CD4-positive, alpha-beta T cell treated with Interleukin-21 for 1 hour (primary cell): ENCODE measurements at places on chromosomes 1 and 21.

DNA sequence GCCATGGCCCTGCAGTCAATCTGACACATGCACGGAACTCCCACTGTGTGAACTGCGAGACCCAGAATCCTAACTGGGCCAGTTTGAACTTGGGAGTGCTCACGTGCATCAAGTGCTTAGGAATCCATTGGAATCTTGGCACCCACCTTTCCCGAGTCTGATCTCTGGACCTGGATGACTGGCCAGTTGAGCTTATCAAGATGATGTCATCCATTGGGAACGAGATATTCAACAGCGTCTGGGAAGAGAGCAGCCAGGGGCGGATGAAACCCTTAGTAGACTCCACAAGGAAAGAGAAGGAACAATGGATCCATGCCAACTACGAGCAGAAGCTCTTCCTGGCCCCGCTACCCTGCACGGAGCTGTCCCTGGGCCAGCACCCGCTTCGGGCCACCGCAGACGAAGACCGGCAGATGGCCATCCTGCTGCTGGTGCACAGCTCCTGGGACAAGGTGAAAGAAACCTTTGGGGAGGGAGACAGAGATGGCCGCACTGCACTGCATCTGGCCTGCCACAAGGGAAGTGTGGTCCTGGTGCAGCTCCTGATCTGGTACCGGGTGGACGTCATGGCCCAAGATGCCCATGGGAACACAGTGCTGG lies 3.1 kb upstream of the TDRD5 start:
- no peak for DNase-seq

DNA sequence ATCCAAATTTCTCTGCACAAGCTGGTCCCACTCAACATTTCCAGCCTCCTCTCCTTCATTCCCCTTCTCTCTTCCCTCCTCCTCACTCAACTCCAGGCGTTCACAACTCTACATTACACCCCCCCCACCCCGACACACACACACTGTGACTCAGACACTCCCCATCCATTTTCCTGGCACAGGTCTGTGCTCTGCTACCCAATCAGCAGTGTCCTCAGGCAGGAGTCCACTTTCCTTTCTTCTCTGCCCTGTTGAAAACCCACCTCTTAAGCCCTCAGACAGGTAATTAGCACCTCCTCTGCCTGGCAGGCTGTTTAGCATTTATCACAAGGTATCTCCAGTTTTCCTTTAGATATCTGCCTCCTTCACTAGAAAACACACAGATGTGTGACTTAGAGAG lies 8.8 kb upstream of the LMX1A start:
- no peak for DNase-seq

DNA sequence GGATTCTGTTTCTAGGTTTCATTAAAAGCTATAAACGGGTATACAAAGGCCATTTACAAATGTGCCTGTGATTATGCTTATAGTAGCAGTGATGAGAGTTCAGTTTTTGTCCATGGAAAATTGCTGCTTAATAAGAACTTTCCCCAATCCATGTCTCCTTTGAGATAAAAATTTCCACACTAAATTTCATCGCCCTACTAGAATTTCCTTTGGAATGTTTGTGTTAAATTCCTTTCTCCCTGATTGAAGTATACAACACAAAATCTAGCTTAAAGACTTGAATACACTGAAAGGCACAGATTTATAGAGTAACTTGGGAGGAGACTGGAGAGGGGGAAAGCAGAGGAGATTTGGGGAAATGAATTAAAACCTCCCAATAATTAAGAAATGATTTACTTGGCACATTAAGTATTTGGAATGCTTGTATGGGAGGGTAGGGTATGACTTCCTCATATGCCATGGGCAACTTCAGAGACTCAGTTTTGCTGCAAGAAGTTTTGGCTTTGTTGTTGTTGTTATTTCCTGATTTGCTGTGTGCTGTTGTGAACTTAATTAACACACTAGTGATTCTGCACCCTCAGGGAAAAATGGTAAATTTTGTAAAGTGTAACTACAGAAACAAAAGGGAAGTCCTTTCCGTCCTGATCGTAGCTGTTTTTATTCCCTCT lies 157.6 kb upstream of the LMO4 start:
- DNase-seq: no peak

GRCh38 chr1:186463926-186464325 lies 3.0 kb upstream of the PDC start:
- no peak for DNase-seq

DNA sequence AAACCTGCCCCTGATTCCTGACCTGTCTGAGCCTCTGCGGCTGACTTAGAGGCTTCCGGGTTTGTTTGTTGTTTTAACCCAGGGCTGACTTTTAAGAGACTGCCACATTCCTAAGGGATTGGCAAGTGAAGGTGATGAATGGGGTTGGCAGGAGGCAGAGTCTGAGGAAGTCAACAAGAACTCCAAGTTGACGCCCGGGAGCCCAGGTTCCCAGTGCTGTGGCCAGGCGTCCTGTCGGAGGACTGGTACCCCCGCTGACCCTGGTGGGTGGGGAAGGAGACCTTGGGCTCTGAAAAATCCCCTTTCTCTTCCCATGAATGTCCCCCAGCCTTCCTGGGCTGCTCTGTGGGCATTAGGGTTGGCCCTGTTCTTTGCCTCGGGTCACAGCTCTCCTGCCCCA lies 19.7 kb upstream of the EPS8L3 start:
- no peak for DNase-seq

DNA sequence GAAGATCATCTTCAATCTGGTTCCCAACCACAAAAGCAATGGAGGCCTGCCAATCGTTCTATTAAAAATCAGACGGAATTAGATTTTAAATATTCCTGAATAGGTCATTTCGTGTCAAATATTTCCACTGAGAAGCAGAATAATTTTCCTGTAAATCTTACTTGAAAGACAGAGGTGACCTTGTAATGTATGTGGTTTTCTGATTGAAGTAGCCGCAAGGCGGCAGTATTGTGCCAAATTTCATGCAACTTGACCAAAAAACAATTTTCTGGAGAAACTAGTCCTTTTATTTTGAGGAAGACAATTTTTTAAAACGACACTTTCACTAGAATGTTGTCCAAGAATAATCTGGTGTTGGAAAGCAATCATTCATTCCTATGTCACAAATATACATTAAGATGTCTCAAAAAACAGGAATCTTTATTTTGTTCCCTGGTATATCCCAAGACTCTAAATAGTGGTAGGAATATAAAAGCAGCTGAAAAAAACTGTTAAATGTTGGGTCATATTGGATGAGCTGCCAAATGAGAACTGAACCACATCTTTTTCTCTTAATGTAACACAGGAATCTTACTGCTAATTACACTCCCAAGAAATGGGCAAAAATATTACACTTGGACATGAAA lies 33.6 kb downstream of the SPAG17 start:
- DNase-seq: peak; percentile 9

- peak; percentile 90 for DNase-seq
These were observed at the start of gene LGALS8 for GRCh38 chr1:236523704-236524141. Gene LGALS8 (plus strand): TSS chr1:236523982. CDS start chr1:236526071, 2,089 bp downstream.

- DNase-seq: no peak
These were observed 83.7 kb downstream of the PROX1 start for GRCh38 chr1:214071469-214071868.

GRCh38 chr1:63557365-63557987 lies 34.2 kb downstream of the EFCAB7 start:
- peak; percentile 16 for DNase-seq

DNA sequence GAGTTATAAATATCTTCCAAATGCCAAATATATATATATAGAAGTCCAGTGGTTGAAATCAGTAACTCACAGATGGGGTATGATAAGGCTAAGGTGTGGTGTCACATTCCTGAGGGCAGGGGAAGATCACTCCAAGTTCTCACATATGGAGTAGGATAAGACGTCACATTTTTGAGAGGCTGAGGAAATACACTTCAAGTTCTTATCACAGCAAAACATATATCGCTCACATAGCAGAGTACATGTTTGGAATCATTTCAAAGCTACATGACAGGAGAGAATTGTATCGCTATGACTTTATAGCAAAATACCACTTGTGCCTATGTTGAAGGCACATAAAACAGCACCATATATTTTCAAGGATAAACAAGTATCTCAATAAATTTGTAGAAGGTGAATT lies 55.1 kb downstream of the RBM11 start:
- DNase-seq: no peak

GRCh38 chr1:206931709-206932108 lies 10.0 kb upstream of the FCMR start:
- DNase-seq: no peak

GRCh38 chr1:194225821-194226220 lies 1039.4 kb upstream of the B3GALT2 start:
- DNase-seq: peak; percentile 15

DNA sequence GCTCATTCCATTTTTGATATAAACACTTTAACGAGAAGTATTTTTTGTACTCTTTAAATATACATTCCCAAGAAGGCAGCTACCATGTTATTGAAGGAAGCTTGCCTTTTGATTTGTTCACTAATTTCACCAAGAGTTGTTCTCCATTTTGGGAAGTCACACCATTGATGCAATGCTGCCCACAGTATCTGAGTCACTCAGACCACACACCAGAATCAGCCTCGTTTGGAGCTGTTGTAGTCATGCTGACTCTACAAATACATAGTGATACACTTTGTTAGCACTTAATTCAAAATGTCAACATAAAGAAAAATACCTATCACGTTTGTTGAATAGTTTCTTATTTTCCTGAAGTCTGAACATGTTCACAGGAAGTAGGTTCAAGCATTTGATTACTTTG lies 78.7 kb downstream of the PAPPA2 start:
- no peak for DNase-seq

- no peak for DNase-seq
These were observed 16.8 kb downstream of the LGR6 start for GRCh38 chr1:202210385-202210784.

GRCh38 chr1:211285196-211285595 lies 26.0 kb downstream of the RCOR3 start:
- no peak for DNase-seq

- DNase-seq: no peak
These were observed 23.8 kb downstream of the WNT3A start for GRCh38 chr1:228030451-228031201.

DNA sequence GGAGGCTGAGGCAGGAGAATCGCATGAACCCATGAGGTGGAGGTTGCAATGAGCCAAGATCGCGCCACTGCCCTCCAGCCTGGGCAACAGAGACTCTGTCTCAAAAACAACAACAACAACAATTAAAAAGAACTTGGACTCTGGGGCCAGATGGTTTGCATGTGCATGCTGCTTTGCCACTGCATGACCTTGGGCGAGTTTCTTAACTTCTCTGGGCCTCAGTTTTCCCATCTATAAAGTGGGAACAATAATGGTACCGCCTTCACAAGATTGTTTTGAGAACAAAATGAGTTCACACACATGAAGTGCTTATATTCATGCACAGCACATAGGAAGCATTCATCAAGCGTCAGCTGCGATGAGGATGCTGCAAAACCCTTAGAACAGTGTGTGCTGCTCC lies 74.6 kb downstream of the MAN1C1 start:
- no peak for DNase-seq

GRCh38 chr1:210416681-210417080 lies 88.0 kb downstream of the HHAT start:
- DNase-seq: no peak
